GDM1 (cell line): ENCODE measurements at places on chromosomes 4 and X.
A peak's percentile ranks its signal among the peaks of the same experiment; 100 is the strongest.

- DNase-seq: peak; percentile 2
Measured at GRCh38 chrX:115650916-115651315, 89.9 kb downstream of the PLS3 start.

- peak; percentile 67 for DNase-seq
Measured at GRCh38 chr4:54066718-54067129, 2.3 kb upstream of the CHIC2 start.

- DNase-seq: no peak
Measured at GRCh38 chrX:49892542-49892941, 13.3 kb downstream of the USP27X start.

- no peak for DNase-seq
Measured at GRCh38 chrX:98523026-98523425, 1639.3 kb downstream of the RPA4 start.

GRCh38 chrX:17994429-17994828, 133.3 kb upstream of the RAI2 start:
- DNase-seq: no peak

GRCh38 chr4:112560084-112560483, 44.1 kb upstream of the NEUROG2 start:
- no peak for DNase-seq

DNA sequence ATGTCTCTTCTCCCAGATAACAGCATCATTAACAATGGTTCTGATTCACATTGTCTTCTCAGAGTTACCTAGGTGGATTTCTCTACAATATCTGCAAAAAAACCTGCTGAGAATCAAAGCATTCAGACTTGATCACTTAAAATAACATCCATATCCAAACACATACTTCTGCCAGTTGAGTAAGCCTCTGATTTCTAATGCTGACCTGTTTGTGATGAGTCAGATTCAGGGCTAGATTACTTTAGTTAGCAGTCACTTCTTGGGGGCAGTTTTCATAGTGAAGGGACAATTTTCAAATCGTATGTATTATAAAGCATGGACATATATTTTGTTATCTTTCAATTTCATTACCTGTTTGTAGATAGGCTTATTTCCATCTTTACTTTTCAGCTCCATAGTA, 35.5 kb downstream of the CCNI start:
- DNase-seq: no peak
